ENCODE measurements at places on chromosomes 5 and 9. TPM values are rescaled to one million over a fixed set of nuclear protein-coding genes. Genes with fewer than 3 reads are reported as not detected.

WDR31 gene
- 0.11 TPM for total RNA-seq

PCDHB1 gene
- total RNA-seq = not detected

TEX48 gene
- total RNA-seq = not detected

CTXN3 gene
- not detected for total RNA-seq

WNK2 gene
- 0.30 TPM for total RNA-seq

TAF11L10 gene
- total RNA-seq = not detected

CDH18 gene
- total RNA-seq = not detected

BAAT gene
- not detected for total RNA-seq
